Naive thymus-derived CD8-positive, alpha-beta T cell (primary cell): ENCODE measurements at places on chromosomes 12 and 14.

- DNase-seq = no peak
These were observed 42.2 kb downstream of the ZCRB1 start for GRCh38 chr12:42283739-42284138.

DNA sequence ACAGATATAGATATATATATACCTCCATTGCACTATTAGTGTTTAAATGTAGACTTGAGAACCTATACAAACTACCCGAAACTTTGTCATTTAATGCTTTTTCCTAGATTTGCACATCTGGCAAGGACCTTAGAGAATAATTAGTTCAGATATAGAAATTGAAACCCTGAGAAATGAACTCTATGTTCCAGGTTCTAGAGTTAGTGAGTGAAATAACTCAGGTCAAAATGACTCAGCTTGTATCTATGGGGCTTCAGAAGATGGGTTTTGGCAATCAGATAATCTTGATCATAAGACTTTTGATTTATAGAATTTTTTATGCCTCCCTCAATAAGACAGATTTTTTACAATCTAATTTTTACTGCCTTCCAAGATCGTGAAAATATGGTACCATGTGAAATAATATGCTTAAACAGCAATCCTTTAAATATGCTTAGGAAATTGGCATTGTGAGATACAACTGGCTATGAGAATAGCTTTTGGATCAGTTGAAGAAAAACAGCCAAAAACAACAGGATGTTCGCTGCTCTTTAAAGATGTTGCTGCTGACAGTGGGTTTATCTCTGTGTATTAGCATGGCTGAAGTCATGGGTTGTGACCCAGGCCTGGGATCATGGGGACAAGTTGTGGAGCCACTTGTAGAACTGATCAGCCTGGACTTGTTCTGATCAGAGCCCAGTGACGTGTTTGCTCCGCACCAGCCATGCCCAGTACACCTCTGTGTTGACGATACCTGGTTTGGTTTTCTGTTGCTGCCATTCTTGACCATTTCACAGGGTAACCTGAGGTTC is 63.6 kb downstream of the TTLL5 start:
- DNase-seq = no peak

- no peak for DNase-seq
These were observed 35.5 kb downstream of the KRT80 start for GRCh38 chr12:52156311-52156710.

- DNase-seq = no peak
These were observed 125.4 kb downstream of the CAND1 start for GRCh38 chr12:67394550-67394949.

- DNase-seq = no peak
These were observed 211.6 kb downstream of the DUSP6 start for GRCh38 chr12:89140602-89141238.

DNA sequence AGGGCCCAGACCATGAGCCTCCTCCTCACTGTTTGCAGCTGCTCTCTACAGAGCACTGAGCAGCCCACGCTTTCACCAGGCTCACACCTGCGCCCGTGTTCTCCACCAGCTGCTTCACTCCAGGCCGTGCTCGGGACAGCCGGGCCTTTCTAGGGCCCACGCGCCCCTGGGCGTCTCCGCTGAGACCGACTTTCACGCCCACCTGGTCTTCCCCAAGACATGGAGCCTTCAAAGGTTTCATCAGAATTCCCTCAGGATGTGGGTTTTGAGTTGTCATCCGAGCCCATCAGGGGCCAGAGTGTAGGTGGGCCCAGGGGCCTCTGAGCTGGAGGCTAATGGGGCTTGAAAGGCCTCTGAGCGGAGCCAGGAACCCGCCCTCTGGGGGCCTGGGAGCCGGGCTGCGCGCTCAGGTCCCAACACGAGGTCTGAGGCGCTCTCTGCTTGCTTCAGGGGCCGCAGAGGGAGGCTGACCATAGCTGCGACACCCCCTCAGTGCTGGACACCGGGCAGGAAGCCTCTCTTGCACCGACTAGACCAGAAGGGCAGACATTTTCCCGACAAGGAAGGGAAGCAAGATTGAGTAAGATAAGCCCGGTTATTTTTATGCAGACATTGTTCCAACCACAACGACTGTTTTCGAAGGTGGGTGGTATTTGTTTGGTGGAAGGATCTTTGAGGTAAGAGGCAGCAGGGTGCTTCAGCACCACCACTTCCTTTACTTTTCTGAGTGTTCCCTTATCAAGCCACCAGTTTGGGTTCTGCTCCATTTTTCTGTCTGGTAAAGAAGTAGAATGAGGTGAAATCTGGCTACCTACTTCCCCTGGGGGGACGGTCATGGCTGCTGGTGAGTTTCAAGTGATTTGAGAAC is 125.0 kb upstream of the FUT8 start:
- DNase-seq = peak; percentile 47

DNA sequence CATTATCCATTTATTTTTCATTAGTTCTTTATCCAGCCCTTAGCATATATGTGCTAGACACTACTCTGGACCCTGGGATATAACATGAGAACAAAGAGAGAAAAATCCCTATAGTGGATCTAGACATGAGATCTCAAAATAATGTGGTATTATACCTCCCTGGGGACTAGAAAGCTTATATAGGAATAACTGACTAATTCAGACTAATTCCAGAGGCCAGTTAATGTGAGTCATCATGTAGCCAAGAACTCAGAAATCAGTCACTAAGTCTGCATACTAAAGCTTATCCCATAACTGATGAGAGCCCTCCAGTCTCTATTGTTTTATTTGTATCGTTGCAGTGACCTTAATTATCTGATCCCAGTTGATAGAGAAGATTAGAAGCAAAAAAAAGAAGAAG is 267.1 kb upstream of the RGS6 start:
- no peak for DNase-seq

- DNase-seq = no peak
These were observed 517.5 kb downstream of the NELL2 start for GRCh38 chr12:44358636-44359035.

- DNase-seq = no peak
These were observed 1098.0 kb downstream of the BCL11B start for GRCh38 chr14:98174041-98174440.

DNA sequence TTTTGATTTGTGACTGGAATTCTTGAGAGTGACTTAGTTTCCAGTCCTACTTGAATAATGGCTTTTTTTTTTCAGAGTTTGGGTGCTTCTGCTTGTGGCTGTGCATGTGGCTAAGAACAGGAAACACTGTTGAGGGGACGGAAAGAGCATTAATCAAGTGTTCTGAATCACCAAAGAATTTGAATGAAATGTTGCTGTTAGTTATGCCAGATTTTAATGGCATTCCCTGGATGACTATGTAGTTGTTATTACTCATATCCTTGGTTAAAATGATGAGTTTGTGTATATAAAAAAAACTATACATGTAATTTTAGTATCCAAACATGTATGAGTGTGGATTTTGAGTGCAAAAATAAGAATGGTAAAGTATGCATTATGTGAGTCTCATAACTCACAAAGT is 347.9 kb downstream of the BCAT1 start:
- DNase-seq = no peak

- DNase-seq = peak; percentile 79
These were observed 19.5 kb upstream of the TTC9 start for GRCh38 chr14:70622111-70622712.

DNA sequence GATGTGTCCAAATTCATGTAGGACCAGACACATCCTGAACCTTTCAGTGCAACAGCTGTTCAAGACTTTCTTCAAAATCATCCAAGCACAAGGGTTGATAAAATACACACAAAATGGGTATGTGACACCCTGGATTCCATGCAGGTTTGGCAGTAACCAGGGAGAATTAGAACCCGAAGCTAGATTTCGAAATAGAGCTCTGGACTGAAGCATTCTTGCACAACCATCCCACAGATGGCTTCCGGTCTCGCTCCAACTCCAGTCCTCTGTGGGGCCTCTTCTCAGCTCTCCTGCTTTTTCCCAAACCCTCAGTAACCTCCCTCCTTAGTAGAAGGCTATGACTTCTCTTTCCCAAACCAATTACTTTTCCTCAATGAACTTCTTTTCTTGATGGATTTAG is 171.3 kb downstream of the TTC7B start:
- DNase-seq = no peak

DNA sequence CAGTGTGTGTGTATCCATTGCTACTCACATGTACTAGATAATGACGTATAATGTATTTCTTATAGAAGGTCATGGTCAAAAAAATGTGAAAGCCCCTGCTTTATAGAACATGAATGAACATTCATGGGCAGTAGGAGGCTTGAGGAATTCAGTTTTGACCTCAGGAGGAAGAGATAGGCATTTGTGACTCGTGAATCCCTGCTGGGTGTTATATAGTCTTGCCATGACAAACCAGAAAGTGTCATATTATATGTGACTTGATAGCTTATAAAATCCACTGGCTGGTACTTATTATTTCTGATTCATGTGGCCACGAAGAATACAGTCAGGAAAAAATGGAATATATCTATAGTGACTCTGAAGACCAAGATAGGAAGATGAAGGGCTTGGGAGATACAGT is 287.6 kb downstream of the CEP128 start:
- DNase-seq = no peak

DNA sequence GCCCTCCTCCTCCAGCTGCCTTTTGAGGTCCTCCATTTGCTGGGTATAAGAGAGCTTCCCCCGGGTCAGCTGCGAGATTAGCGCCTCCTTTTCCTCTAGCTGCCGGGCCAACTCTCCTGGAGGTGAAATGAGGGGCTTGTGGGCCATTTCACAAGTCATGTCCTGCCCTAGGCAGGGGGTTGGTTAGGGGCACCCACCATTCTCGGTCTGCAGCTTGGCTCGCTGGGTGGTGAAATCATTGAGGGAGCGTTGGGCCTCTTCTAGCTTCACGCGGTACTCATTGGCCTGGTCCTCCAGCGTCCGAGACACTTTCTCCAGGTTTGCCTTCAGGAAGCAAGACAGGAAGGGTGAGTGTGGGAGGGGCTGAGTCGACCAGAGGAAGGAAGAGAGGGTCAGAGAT is 12.6 kb downstream of the CMTM5 start:
- DNase-seq = no peak

DNA sequence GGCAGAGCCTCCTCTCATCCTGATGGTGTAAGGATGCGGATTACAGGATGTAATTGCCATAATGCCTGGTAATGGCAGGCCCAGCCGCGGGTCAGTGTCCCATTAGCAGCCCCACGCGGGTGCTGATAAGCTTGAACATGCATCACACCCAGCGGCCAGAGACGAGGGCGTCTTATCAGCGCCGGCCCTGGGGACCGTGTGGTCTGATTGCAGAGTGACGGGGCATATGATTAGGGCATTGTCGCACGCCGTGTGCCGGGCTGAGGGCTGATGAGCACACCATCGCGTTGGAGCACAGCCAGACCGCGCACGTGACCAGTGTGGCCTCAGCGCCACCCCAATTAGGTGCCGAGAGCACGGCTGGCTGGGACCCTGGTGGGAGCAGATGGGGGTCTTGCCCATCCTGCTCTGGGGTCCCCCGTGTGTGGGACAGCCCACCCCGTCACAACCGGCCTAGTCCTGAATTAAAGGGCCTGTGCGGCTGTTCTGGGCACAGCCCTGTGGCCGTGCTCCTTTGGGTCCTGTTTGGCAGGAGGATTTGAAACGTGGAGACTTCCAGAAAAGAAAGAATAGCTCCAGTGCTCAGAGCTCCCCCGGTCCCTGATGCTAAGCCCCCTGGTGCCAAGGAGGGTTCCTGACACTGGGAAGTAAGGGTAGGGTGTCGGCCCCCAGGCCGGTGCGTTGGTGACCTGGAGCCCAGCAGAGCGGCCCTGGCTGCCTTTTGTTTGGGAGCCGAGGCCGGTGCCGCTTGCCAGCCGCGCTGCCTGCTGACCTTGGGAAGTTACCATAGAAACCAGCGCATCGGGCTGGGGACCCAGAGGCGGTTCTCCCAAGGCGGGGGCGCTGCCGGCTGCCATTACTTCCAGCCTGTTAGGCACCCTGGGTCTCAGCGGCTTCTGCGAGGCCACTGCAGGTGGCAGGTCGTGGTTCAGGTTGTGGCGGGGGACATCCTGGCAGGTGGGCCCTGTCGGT is 20.7 kb downstream of the KIF26A start:
- no peak for DNase-seq

GRCh38 chr12:43100231-43100630 is 451.8 kb downstream of the ADAMTS20 start:
- DNase-seq = no peak

DNA sequence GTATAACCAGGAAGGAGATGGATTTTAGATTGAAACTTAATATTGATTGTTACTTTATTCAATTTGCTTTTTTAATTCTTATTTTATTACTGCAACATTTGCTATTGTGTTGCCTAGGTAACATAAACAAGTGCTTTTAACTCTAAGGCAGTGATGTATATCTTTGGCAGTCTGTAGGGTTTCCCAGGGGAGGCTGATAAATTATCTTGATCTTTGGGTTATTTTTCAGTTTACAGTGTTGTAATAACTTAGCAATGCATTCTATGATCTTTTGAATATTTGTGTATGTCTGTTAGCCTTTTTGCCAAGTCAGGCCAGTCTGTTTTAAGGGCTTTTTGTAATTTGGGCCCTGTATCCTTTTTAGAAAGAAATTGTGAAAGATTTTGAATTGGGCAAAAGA is 7.8 kb upstream of the DTD2 start:
- DNase-seq = no peak

GRCh38 chr12:128942960-128943477 is 89.7 kb downstream of the GLT1D1 start:
- DNase-seq = no peak

GRCh38 chr14:65867333-65867732 is 454.8 kb downstream of the FUT8 start:
- DNase-seq = no peak

DNA sequence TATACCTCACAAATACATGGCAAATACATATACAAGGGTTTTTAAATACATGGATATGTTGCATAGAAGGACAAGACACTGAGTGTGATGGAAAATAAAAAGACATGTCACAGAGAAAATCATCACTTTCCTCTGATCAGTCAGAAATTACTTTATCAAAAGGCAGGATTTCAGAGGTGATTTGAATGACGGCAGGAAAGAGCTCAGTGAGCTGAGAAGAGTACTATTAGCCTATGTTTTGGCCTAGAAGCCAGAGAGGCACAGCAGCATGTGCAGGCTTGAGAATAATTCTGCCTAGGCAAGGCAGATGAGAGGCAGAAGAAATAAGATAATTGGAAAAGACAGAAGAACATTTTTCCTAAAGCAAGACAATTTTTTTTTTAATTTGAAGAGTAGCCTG is 94.9 kb downstream of the BCAT1 start:
- no peak for DNase-seq

DNA sequence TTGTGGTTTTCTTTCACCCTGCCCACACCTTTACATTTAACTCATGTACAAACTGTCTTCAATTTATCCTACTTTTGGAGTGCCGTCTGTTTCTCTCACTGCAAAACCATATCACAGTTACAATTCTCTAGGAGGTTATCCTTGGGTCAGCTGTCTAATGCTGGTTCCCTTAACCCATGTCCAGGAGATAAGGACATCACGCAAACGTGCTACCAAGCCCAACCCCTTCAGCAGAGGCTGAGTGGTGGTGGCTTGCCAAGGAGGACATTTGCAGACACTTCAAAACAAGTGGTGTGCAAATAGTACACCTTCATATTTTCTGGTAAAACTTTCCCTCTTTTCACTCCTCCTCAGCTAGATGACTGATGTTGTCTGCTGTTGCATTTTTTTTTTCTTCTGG is 167.9 kb downstream of the PAX9 start:
- DNase-seq = no peak
